ENCODE measurements at places on chromosomes 5 and 9.
A peak's percentile ranks its signal among the peaks of the same experiment; 100 is the strongest.

GRCh38 chr5:160537116-160537515 lies 115.5 kb downstream of the PTTG1 start:
- DNase-seq: no peak

DNA sequence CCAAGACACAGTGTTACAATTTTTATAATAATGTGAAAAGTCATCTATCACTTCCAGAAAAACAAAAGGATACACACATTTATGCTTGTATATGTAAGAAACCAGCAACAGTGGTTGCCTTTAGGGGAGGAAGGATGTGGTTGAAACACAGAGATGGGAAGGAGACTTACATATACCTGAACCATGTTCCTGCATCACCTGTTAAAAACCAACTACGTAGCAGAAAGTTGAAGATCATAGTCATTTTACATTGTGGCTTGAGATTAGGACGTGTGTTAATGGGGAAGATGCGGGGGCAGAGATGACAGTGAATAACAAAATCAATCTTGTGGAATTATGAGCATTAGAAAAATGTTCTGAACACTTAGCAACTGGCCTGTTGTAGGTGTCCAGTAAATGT lies 307.3 kb downstream of the MLLT3 start:
- no peak for DNase-seq

DNA sequence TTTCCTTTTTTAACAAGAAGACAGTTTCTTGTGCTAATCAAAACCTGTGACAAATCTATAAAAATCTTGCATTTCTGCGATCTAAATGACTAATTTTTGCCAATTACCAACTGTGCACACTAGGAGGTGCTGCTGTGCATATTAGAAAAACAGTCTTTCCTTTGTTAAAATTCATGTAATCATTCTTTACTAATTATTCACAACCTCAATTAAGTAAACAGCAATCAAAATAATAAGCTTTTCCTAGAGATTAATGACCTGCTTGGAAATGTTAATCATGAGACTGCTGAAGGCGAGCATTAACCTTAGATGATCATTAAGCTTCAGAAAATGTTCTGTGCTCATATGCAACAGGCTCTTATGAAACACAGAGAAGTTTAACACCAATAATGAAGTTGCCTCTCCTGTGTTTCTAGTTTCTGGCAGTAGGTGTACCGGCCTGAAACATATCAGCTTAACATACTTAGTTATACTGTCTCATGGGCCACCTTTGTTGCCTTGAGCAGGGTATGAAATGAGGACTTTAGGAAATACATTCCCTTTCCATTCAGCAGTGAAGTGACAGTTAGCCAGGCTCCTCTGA lies 17.7 kb downstream of the RFESD start:
- peak; percentile 7 for DNase-seq

DNA sequence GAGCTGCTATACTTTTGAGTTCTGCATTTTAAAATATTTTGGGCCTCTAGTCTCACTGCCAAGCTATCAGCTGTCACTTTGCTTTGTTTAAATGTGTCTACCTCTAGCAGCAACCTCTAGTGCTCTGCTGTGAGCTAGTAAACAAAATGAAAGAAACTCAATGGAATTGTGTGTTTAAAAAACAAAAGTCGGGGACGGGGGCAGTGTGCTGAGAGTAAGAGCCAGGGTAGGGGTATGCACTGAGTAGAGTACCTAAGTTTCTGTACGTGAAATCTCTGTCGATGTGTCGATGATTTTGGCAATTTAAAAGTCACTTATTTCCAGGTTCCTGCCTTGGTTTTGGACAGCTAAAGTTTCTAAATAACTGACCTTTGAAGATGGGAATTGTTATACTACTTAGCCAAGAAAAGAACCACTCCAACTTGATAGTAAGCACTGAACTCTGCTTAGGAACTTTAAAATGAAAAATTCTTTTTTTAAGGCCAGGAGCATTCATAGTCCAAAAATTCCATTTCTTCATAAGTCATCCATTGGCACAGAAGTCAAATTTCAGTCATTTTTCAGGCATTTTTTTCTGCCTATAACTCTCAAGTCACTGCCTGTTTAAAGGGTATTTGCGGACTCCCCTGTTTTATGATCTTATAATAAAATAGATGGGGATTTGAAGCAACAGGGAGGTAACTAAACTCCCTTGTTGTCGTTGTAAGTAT lies 111.5 kb downstream of the SAXO1 start:
- no peak for DNase-seq

DNA sequence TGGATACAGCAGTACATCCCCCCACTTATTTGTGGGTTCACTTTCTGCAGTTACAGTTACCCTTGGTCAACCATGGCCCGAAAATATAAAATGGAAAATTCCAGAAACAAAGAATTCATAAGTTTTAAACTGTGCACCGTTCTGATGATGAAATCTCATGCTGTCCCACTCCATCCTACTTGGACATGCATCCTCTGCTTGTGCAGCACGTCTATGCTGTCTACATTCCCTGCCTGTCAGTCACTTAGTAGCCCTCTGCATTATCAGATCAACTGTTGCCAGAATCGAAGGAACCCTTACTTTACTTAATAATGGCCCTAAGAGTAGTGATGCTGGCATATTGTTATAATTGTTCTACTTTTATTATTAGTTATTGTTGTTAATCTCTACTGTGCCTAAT lies 14.6 kb downstream of the MARCHF3 start:
- DNase-seq: no peak

DNA sequence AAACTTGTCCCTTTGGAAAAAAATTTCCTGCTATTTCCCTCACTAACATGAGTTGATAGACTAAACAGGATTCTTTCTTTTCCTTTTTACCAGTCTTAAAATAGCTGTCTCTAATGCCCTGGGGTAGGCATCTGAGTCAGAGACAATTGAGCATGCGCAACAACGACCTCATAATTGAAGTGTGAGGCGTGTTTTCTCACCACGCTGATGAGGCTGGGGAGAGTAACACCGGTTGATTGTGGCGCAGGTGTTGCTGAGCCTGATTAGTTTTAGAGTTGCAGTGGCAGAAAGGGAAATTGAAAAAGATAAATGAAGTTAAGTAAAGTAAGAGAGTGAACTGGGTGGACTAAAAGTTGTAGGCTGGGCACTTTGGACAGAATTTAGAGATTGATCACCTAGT lies 213.7 kb downstream of the TLR4 start:
- no peak for DNase-seq

GRCh38 chr5:92470770-92471169 lies 1087.7 kb upstream of the ARRDC3 start:
- no peak for DNase-seq

- DNase-seq: no peak
These were observed 24.7 kb downstream of the POU4F3 start for GRCh38 chr5:146363161-146363874.

DNA sequence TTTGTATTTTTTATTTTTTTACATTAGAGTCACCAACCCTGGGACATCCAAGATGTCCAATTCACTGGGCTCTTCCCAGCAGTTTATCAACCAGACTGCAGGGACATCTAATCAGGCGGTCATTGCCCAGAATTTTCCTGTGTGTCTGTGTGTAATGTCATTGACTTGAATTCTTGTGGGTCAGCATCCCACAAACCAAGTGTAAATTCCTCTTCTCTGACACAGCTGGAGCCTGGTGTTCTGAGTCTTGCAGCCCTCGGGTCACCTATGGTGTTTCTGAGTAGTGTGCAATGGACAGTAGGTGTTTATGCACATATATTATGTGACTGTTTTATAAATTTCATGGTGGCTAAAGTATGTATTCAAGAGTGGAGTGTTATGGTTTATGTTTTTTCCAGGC lies 815.7 kb downstream of the SEMA5A start:
- DNase-seq: no peak

DNA sequence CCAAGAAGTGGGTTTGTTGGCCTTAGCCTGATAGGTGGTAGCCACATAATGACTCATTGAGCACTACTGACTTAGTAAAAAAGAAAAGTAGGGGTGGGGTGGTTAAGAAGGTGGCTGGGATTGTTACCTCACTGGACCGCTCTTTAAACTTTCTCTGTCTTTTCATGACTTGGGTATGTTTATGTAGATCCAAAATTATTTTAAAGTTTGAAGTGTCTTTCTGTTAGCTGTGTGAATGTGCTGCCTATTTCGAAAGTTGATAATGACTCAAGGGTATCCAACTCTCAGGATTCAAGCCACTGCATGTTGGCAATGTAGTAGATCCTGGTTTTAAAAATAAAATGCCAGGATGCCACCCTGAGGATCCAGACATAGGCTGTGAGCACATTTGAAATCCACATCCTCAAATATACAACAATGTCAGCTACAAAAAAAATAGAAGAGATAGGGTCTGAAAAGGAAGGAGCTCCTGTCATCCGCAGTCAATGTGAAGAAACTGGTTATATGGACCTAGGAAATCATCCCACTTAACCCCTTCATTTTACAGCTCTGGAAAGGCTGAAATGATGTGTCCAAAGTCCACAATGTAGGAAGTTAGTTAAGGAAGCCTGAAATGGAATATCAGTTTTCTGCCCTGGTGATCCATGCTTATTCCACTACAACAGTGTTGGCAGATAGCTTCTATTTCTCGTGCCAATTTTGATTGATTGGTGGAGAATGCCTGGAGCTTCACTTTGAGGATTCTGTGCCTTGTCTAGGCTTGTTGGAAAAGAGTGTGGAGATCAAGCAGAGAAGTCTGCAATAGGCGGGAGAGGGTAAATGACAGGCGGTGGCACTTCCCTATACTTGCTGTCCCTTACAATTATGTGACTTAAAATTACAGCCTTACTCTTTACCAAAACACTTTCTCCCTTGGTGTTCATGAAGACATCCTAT lies 23.4 kb downstream of the ZNF462 start:
- DNase-seq: no peak

DNA sequence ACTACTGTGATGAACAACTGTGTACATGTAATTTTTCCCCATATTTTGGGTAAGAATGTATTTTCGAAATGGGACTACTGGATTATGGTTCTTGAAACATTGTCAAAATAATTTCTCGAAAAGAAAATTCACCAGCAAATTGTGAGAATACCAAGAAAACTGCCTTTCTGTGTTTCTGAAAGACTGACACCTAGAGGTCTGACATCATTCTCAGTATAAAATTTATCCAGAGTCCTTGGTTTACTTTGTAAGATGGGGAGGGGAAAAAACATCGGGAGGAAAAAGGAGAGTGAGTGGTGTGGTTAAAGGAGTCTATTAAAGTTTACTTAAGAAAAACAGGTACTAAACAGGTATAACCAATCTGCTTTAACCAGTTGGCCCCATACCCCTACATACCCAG lies 149.2 kb downstream of the CEP120 start:
- no peak for DNase-seq

Data from NCI-H774 (cell line).